CD4-positive, alpha-beta T cell treated with Interleukin-4 for 4 hours (primary cell): ENCODE measurements at places on chromosomes 2 and 18.

DNA sequence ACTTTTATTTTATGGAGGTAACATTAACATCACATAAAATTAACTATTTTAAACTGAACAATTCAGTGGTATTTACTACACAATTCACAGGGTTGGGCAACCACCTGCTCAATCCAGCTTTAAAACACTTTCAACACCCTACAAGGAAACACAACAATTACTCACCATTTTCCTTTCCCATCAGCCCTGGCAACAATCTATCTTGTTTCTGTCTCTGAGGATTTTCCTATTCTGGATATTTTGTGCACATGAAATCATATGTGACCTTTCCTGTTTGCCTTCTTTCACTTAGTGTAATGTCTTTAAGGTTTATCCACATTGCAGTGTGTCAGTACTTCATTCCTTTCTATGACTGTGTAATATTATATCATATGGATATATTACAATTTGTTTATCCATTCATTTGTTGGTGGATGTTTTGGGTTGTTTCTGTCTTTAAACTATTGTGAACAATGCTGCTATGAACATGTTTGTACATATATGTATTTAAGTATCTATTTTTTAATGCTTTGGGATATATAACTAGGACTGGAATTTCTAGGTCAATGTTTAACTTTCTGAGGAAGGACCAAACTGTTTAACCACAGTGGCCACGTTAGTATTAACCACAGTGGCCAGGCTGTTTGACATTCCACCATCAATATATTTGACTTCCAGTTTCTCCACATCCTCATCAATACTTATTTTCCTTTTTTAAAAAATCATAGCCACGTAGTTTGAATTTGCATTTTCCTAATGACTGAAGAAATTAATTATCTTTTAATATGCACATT, 72.4 kb upstream of the KIF5C start:
- no peak for DNase-seq

DNA sequence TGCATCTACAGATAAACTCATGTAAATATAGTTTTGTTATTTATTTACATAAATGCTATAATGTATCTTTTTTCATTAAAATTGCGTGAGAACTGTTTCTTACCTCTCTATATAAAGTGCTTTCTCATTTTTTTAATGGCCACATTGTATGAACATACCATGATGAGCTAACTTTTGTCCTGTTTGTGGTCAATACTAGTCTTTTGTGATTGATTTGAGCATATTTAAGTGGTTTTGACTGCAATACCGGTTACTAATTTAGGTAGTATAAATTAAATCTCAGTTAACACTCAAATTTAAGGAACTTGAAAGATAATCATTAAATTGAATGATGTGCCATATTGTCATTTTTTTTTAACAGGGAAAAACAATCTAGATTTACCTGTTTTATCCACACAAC, 108.2 kb downstream of the HAUS1 start:
- DNase-seq: no peak

DNA sequence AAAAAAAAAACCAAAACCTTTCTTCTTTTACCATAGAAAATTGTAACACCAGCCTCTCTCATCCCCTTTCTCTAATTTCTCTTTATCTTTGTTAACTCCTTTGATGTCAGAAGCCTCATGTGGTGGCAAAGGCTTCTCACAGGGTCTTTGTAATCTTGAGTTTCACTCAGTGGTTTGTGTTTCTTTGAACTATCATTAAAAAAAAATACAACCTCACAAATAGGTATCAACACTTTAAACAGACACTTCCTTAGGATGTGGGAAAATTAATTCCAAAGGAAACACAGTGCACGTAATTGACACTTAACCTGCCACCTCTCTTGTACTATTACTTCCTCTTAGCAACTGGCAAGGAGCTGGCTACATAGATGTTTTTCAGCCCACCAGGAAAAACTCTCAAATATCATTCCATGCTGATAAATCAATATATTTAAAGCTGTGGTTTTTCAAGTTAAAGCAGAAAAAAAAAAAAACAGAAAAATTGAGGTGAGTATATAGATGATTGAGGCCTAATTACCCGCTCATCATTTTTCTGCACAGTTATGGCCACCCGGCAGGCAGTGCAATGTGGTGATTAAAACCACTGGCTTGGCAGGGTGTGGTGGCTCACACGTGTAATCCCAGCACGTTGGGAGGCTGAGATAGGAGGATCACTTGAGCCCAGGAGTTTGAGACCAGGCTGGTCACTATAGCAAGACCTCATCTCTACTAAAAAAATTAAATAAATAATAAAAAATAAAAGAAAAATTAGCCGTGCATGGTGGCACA, 193.5 kb downstream of the MYO3B start:
- DNase-seq: no peak

GRCh38 chr18:8262221-8262620, 347.0 kb upstream of the RAB12 start:
- DNase-seq: no peak

GRCh38 chr2:239978411-239978810, 46.7 kb downstream of the NDUFA10 start:
- no peak for DNase-seq

- no peak for DNase-seq
Observed at GRCh38 chr18:12333506-12334290, 25.7 kb downstream of the TUBB6 start.

DNA sequence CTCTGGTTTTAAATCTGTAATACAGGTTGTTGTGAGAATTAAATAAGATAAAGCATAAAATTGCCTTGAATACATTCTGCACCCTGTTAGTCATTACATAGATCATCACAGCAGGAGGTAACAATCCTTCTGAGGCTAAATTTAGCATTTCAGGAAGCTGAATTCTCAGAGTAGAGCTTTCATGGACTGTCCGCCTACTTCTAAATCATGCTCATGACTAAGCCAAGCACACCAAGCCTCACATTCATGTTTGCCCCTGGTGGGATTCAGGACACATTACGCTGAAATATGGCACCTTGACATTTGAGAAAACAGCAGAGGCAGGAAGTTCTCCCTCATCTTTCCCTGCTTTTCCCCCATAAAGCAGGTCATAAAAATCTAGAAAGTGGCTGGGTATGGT, 16.6 kb upstream of the PIK3C3 start:
- DNase-seq: no peak

DNA sequence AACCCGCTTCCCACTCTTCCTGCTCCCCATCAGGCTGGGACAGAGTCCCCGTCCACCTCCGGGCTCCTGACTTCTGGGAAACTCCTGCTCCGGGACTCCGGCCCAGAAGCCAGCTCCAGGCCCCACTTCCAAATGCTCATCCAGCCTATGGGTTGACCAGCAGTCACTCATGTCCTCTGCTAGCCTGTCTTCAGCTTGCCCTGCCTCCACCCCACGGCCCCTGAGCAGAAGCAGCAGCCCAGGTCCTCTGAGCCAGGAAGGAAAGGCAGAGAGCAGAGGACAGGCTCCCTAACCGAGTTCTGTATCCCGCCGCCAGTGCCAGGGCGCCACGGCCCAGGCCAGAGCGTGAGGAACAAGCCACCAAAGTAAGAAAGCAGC, 86.4 kb upstream of the ID2 start:
- no peak for DNase-seq
